CD4-positive, alpha-beta T cell treated with Interleukin-17A for 1 hour (primary cell): ENCODE measurements at places on chromosomes 1 and 21.

DNA sequence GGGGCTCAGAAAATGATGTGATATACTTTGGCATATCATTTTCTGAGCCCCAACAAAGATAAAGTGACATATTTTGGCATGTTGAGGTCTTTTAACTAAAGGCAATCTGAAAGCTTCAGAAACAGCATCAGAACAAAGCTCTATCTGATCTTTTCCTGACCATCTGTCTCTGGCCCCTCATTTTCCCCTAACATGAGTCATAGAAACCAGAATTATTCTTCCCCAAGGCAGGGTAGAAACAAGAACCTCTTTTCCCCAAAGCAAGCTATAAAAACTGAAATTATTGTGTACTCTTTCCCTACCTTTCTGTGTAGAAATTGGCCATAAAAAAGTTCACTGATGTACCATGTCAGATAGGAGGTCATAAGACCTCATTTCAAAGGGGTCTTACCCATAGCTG is 48.7 kb upstream of the PLA2G4A start:
- DNase-seq: no peak

DNA sequence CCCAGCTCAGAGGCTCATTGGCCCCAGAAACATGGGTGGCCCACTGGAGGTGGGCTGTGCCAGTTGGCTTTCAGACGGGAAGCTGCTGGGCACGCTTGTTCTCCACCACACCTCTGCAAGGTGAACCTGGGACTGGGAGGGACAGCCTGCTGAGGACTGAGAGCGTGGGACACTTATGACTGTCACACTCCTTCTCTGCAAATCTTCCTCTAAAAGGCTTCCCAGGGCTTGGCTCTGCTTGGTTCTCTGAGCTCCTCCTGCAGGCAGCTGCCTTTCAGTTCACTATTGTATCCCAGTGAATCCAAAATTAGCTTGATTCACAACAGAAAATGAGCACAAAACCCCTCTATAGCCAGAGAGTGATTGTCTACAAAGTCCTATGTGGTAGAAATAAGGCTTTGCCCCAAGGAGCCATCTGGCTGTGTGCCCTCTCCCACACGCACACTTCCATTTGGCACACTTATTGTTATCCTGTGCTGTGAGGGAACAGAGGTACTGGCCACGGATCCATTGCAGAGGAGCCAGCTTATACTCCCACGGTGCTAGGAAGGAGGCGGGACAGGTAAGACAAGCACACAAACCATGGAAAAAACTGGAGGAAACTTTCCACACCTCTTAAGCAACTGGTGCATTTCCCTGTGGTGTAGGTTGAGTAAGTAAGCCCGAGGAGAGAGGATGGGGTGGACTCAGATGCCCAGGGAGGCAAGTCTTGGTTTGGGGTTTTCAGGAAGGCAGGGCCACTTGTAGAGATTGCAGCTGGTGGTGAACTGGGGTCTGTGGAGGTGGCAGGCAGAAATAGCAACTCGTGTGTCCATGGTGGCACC is 18.9 kb upstream of the BTG2 start:
- no peak for DNase-seq

- peak; percentile 40 for DNase-seq
These were observed 522 bp downstream of the RC3H1 start for GRCh38 chr1:174021591-174022079.

- no peak for DNase-seq
These were observed 323.3 kb upstream of the LYPLAL1 start for GRCh38 chr1:218850367-218850766.

GRCh38 chr1:180451504-180451903 is 50.9 kb downstream of the ACBD6 start:
- DNase-seq: no peak
